ENCODE measurements at places on chromosomes 1 and 21.
A peak's percentile ranks its signal among the peaks of the same experiment; 100 is the strongest.

GRCh38 chr1:155091071-155092051 lies 12.7 kb downstream of the EFNA3 start:
- peaks cover 16% of the 10 kb centered on the region for H3K4me1 ChIP-seq
- no peaks in the 10 kb centered on the region for H3K36me3 ChIP-seq
- peak overlapping the region; percentile 24 for H3K27ac ChIP-seq
- no peak overlapping the region for H3K4me3 ChIP-seq
- DNase-seq: no peak
- peaks cover 2% of the 10 kb centered on the region for H3K27me3 ChIP-seq

DNA sequence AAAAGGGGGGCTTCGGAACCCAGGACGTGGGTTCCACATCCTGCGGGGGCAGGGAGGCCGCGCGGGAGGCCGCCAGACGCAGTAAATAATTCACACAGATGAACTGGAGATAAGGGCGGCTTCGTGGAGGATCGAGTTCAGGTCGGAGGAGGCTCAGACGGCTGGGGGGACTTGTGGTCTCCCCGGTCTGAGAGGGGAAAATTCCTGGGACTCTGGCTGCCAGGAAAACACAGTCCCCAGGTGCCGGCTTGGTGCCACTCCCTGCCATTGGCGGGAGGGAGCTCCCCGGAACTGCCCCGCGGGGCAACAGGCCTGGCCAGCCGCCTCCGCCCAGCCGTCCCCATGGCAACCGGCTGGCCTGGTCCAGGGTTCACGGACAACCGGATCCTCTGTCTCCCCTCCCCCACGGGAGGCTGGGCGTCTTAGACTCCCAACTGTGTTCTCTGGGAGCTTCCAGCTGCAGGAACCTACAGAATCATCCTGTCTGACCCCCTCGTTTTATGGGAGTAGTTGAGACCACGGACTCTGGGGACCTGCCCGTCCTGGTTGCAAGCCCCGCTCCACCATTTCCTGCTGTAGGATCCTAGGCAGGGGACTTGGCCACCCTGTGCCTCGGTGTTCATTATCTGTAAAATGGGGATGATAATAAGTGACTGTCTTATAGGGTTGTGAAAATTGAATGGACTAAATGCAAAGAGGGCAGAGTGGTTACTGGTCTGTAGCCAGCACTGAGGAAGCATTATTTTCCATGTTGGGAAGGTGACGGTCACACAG lies 9.6 kb downstream of the CAMK2N1 start:
- no peak for DNase-seq
- H3K36me3 ChIP-seq: no peaks in the 10 kb centered on the region
- H3K27ac ChIP-seq: no peak overlapping the region
- no peaks in the 10 kb centered on the region for H3K27me3 ChIP-seq
- peak overlapping the region; percentile 41 for H3K4me3 ChIP-seq

- DNase-seq: no peak
- no peaks in the 10 kb centered on the region for H3K27me3 ChIP-seq
- no peak overlapping the region for H3K4me3 ChIP-seq
- H3K36me3 ChIP-seq: no peaks in the 10 kb centered on the region
- no peaks in the 10 kb centered on the region for H3K4me1 ChIP-seq
Observed at GRCh38 chr1:66580081-66580480, 46.1 kb downstream of the SGIP1 start.

- no peak overlapping the region for H3K4me3 ChIP-seq
- H3K36me3 ChIP-seq: no peaks in the 10 kb centered on the region
- H3K27ac ChIP-seq: peak overlapping the region; percentile 100
- H3K4me1 ChIP-seq: peaks cover 14% of the 10 kb centered on the region
Observed at GRCh38 chr1:67652800-67653199, 32.2 kb upstream of the GADD45A start.

- H3K27ac ChIP-seq: no peak overlapping the region
- H3K27me3 ChIP-seq: no peaks in the 10 kb centered on the region
- H3K4me3 ChIP-seq: no peak overlapping the region
- DNase-seq: no peak
- no peaks in the 10 kb centered on the region for H3K36me3 ChIP-seq
Observed at GRCh38 chr1:16191916-16192546, 20.4 kb downstream of the ARHGEF19 start.

DNA sequence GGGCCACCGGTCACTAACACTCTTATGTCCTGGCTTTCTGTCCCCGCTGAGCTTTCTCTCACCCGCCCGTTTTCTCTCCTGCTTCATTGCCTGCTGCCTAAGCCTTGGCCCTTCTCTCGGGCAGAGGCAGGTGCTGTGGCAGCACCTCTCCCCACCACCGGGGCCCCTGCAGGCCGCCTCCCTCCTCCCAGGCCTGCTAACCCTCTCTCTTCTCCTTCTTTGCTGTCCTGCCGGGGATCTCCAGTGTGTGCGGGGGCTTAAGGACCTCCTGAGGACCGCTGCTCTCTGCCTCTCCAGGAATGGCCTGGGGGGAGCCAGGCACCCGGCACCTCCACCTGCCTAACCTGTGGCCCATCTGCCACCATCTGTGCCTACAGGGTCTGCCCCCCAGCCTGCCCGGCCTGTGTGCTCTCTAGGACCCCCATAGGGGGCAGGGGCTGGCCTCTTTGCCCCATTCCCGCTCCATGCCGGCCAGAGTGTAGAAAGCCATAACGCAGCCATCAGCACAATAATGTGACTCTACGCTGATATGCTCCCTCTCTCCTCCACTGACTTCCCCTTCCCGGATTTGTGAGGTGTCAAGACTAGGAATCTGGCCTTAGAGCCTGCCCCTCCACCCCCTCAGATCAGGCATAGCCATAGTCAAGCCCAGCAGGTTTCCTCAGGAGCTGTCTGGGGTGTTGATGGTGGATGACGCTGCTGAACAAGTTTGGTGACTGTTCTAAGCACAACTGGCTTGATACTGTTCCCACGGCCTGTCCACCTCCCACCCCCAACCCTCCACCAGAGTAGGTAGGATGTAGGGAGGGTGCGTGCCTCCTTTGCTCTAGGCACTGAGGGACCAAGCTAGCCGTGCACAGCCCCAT lies 6.1 kb upstream of the SFN start:
- peaks cover 8% of the 10 kb centered on the region for H3K4me1 ChIP-seq
- H3K4me3 ChIP-seq: no peak overlapping the region
- H3K36me3 ChIP-seq: no peaks in the 10 kb centered on the region
- DNase-seq: no peak
- H3K27me3 ChIP-seq: no peaks in the 10 kb centered on the region

GRCh38 chr1:228362141-228362883 lies 44.3 kb downstream of the TRIM11 start:
- no peak overlapping the region for H3K4me3 ChIP-seq
- H3K36me3 ChIP-seq: no peaks in the 10 kb centered on the region
- no peak overlapping the region for H3K27ac ChIP-seq
- no peaks in the 10 kb centered on the region for H3K4me1 ChIP-seq
- no peaks in the 10 kb centered on the region for H3K27me3 ChIP-seq

DNA sequence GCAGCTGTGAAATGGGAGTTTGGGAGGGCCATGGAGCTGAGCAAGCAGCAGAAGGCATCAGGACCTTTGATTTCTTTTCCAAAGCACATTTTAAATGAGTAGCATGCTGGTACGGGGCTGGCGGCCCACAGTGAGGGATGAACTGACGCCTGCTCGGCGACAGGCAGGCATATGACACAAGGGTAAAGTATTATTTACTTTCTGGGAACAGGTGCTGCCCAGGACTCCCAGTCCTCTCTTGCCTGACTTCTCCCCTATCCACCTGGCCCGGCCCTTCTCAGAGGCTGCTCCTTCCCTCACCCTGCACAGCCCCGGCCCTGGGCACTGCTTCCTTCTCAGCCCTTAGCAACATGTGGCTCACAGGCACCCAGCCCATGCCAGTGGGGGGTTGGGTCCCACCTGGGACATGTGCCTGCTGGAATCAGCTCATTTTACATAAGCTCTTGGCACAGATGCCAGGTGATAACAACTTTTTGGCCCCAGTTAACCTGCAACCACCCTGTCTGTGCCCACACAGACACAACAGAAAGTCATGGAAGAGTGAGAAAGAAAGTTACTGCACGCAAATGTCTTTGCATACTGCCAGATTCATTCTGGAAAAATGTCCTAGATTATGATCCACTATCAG lies 112.3 kb upstream of the GADD45A start:
- H3K4me1 ChIP-seq: peaks cover 42% of the 10 kb centered on the region
- H3K36me3 ChIP-seq: no peaks in the 10 kb centered on the region
- H3K27me3 ChIP-seq: no peaks in the 10 kb centered on the region
- H3K4me3 ChIP-seq: no peak overlapping the region

DNA sequence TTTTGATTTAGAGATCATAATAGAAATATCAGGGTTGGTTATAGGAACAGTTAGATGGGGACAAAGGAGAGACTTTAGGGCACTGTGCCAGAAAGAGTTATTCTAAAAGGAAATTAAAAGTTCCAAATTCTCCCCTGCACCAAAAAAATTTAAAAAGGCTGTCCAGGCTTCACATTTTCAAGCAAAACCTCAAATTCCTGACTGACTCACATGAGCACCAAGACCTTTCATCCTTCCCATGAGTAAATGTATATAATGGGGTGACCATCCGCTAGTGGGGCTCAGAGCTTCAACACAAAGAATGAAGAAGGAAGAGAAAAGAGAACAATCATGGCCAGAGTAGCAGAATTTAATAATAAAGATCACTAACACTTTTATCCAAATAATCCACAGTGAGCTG lies 131.6 kb upstream of the MROH9 start:
- no peak overlapping the region for H3K27ac ChIP-seq
- DNase-seq: no peak
- no peak overlapping the region for H3K4me3 ChIP-seq
- no peaks in the 10 kb centered on the region for H3K4me1 ChIP-seq

DNA sequence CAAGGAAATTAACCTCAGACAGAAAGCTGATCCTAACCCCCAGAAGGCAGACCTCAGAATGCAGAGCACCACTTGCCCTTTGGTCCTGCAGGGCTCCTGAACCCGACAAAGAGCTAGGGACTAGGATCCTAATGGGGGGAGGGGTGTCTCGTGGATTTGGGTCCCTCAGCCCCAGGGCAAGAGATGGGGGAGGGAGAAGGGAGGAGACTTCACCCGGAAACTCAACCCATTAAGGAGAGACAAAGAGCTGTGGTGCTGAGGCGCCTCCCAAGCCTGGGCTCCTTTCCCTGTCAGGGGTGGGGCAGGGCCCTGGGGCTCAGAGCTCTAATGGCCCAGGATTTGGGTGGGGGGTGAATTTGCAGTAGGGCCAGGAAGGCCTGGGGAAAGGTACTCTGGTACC lies 2.9 kb downstream of the NECTIN4 start:
- H3K4me1 ChIP-seq: peaks cover 4% of the 10 kb centered on the region
- DNase-seq: no peak
- H3K4me3 ChIP-seq: no peak overlapping the region
- H3K27me3 ChIP-seq: no peaks in the 10 kb centered on the region
- H3K36me3 ChIP-seq: no peaks in the 10 kb centered on the region

- H3K27ac ChIP-seq: no peak overlapping the region
- H3K4me1 ChIP-seq: no peaks in the 10 kb centered on the region
- no peak overlapping the region for H3K4me3 ChIP-seq
- no peaks in the 10 kb centered on the region for H3K27me3 ChIP-seq
Observed at GRCh38 chr1:236181059-236181458, 38.7 kb downstream of the GPR137B start.

DNA sequence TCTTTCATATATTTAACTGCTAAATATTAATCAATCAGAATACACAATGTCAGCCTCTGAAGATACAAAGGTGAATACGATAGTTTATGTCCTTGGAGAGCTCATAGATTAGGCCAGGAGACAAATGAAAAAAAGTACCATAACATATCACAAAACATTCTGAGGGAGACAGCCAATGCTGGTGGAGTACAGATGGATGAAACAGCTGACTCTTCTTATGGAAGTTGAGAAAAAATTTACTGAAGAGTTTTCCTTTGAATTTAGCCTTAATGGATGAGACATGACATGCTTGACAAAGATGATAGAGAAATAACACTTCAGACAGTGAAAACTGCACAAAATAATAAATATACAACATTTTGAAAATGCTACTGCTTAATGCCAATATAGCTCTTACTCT lies 193.5 kb downstream of the PDE4B start:
- no peaks in the 10 kb centered on the region for H3K36me3 ChIP-seq
- no peak for DNase-seq
- H3K27me3 ChIP-seq: no peaks in the 10 kb centered on the region
- no peaks in the 10 kb centered on the region for H3K4me1 ChIP-seq
- no peak overlapping the region for H3K4me3 ChIP-seq
- H3K27ac ChIP-seq: no peak overlapping the region

DNA sequence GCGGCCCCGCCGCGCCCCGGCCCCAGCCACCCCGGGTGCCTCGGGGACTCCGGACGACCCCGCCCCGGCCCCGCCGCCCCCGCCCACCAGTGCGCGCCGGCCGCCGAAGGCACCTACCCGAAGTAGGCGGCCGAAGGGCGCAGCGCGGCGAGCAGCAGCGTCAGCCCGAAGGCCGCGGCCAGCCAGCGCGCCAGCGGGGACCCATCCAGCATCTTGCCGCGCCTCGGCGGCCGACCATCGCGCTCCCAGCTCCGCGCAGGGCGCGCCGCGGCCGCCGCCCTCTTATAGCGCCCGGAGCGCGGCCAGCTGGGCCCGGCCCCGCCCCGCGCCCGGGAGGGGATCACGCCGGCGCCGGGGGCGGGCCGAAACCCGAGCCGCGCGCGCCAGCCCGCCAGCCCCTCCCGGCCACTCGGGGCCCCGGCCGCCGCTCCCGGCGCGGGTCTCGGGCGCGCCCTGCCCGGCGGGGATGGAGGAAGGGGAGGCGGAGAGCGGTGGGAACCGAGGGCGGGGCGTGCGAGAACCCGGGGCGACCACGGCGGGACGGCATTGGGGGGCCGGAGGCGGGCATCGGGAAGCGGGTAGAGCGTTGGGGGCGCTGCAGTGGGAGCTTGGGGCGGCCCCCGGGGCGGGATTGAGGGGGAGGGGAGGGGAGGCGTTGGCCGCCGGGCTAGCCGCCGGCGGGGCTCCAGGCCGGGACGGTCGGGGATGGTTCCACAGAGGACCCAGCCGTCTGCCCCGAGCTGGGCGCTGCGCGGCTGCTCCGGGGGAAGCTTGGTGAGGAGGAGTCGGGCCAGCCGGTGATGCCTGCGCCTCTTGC lies at the start of gene WNT9A:
TSS of gene WNT9A (minus strand) at position 257 of the 817 bp plus-strand sequence. CDS start at position 212, 45 bp downstream.
- peak within 1 kb of the TSS; percentile 91 for H3K4me3 ChIP-seq
- H3K27me3 ChIP-seq: no peaks in the 10 kb centered on the region
- DNase-seq: no peak
- H3K36me3 ChIP-seq: no peaks in the 10 kb centered on the region

GRCh38 chr1:226304291-226304955 lies 4.5 kb downstream of the LIN9 start:
- H3K27ac ChIP-seq: no peak overlapping the region
- no peak for DNase-seq
- no peaks in the 10 kb centered on the region for H3K36me3 ChIP-seq
- no peak overlapping the region for H3K4me3 ChIP-seq

- no peaks in the 10 kb centered on the region for H3K4me1 ChIP-seq
- H3K4me3 ChIP-seq: no peak overlapping the region
- H3K27ac ChIP-seq: no peak overlapping the region
Observed at GRCh38 chr1:223755992-223756775, 43.8 kb downstream of the CAPN2 start.

GRCh38 chr1:33898406-33898805 lies 34.5 kb downstream of the HMGB4 start:
- DNase-seq: no peak
- no peak overlapping the region for H3K4me3 ChIP-seq
- no peaks in the 10 kb centered on the region for H3K27me3 ChIP-seq
- no peaks in the 10 kb centered on the region for H3K36me3 ChIP-seq

Data from Panc1 (cell line).